ENCODE measurements at places on chromosomes 3 and 15.
A peak's percentile ranks its signal among the peaks of the same experiment; 100 is the strongest.

GRCh38 chr3:76888856-76889255, 151.0 kb upstream of the ROBO2 start:
- DNase-seq = no peak

DNA sequence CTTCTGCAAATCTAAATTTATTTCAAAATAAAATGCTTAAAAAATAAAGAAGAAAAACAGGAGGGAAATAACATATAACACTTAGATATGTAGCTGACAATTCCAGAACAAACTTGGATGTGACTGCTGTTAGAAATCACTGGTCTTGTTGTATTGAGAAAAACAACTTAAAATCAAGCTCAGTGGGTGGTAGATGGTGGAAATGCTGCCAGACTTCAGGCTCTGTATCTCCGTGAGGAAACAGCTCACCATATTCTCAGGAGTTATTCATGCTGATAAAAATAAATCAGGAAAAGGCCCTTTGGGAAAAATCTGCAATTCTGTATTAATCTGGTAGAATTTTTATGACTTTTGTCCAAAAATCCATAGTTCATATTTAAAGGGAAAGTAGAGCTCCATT, 477.6 kb downstream of the RAP2B start:
- DNase-seq = no peak

DNA sequence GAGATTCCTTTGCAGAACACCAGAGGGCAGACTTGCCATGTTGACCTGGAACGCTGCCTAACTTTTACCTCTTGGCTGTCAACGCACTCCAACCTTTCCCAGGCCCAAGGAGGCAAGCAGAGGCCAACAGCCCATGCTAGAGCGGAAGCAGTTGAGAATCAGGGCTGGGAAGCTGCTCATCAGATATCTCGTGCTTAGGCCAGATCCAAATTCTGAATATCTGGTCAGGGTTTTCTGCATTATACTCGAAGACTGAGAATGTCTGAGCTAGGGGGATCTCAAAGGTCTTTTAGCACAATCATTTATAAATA, 2.5 kb downstream of the XIRP1 start:
- DNase-seq = no peak

GRCh38 chr15:74343127-74343796, 24.2 kb downstream of the CYP11A1 start:
- DNase-seq = no peak

DNA sequence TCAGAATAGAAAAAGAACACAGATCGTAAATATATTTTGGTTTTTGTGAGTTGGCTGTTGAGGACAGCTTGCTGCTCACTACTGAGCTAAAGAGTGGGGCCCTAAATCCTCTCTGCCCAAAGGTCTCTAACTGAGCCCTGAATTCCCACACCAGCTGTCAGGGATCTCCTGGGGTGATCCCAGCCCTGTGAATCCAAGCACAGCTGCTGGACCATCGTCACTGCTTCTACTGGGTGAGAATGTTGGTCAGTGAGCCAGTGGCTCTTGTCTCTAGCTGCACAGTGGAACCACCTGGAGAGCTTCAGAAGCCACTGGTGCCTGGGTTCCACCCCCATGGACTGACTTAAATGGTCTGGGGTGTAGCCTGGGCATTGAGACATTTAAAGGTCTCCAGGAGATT, 90.5 kb upstream of the IL12A start:
- DNase-seq = no peak

GRCh38 chr3:151890721-151891141, 17.3 kb downstream of the SUCNR1 start:
- DNase-seq = no peak

- DNase-seq = no peak
Measured at GRCh38 chr3:40248591-40248990, 60.9 kb upstream of the EIF1B start.

- no peak for DNase-seq
Measured at GRCh38 chr3:35640190-35641165, 1.2 kb downstream of the ARPP21 start.

DNA sequence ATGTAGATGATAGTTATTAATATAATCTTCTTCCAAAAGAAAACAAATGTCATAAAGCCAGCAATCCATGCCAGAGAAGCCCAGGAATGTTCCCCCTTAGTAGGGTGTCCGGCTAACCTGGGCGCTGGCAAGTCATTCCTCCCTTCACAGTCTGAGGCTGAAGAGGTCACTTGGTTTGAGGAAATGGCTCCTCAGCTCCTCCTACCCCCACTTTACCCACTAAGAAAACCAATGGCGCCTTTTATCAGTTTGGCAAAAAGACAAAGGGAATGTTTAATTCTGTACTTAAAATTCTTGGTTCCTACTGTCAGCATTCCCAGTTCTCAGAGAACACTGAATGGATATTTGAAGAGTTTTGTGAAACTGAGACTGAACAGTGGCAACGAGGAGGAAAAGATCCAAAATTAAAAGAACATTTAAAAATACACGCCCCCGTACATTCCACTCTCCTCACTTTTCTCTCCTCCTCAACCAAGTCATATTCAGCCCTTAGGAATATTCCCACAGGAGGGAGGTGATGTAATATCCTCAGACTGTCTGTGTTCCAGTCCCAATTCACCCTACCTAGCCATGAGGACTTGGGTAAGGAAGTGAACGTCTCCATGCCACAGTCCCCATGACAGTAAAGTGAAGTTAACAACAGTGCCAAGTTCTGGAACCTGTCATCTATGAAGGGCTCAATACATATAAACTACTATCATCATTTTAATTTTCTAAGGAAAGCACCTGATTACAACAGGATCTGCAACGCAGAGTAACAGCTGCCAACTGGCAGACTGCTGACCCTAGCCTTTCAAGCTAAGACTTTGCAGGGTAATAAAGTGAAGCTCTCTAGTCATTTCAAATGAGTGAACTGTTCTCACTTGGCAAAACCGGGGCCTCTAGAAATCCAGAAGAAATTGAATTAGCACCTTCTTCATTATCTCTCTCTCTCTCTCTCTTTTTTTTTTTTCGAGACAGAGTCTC, 234.5 kb upstream of the ICE2 start:
- peak; percentile 20 for DNase-seq

DNA sequence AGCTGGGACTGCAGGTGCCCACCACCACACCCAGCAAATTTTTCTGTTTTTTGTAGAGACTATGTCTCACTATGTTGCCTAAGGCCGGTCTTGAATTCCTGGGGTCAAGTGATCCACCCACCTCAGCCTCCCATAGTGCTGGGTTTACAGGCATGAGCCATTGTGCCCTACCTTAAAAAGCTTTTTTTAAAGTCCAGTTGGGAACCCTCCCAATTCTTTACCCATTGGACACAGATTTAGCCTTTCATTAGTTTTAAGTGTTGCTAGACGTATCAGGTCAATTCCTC, 1.7 kb upstream of the DENND4A start:
- no peak for DNase-seq

DNA sequence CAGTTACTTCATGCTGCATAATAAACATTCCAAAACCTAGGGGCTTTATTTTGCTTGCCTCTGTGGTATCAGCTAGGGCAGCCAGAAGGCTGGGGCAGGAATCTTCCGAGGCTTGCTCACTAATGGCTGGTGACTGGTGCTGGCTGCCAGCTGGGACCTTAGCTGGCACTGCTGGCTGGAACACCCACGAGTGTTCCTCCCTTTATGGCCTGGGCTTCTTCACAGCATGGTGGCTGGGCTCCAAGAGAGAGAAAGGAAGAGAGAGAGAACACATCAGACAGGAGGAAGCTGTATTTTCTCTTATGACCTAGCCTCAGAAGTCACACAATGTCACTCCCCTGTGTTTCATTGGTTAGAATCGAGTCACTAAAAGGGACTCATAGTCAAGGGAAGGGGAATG, 23.9 kb upstream of the CDCP1 start:
- no peak for DNase-seq

DNA sequence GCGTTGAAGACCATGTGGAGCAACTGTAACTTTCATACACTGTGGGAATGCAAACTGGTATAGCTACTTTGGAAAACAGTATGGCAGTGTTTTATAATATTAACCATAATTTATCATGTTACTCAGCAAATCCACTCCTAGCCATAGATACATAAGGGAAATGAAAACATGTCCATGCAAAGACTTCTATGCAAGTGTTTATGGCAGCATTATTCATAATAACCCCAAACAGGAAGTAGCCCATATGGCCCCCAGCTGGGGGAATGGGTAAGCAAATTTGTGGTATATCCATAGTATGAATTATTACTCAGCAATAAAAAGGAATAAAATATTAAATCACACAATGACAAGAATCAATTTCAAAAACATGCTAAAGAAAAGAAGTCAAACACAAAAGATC, 23.0 kb upstream of the GATA2 start:
- no peak for DNase-seq

DNA sequence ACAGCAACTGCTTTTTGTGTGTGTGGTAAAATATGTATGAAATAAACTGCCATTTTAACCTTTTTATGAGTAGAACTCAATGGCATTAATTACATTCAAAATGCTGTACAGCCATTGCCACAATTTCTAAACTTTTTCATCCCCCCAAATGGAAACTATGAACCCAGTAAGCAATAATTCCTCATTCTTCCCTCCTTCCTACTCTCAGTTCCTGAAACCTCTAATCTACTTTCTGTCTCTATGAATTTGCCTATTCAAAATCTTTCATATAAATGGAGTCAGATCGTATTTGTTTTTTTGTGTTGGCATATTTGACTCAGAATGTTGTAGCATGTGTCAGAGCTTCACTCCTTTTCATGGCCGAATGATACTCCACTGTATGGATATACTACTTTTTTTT, 5.3 kb upstream of the BLM start:
- no peak for DNase-seq

GRCh38 chr3:187169231-187169960, 27.9 kb upstream of the RTP1 start:
- no peak for DNase-seq

GRCh38 chr3:54122324-54123002, at the start of gene CACNA2D3:
Gene CACNA2D3, plus strand, starts transcription at chr3:54122552.
- peak; percentile 2 for DNase-seq

DNA sequence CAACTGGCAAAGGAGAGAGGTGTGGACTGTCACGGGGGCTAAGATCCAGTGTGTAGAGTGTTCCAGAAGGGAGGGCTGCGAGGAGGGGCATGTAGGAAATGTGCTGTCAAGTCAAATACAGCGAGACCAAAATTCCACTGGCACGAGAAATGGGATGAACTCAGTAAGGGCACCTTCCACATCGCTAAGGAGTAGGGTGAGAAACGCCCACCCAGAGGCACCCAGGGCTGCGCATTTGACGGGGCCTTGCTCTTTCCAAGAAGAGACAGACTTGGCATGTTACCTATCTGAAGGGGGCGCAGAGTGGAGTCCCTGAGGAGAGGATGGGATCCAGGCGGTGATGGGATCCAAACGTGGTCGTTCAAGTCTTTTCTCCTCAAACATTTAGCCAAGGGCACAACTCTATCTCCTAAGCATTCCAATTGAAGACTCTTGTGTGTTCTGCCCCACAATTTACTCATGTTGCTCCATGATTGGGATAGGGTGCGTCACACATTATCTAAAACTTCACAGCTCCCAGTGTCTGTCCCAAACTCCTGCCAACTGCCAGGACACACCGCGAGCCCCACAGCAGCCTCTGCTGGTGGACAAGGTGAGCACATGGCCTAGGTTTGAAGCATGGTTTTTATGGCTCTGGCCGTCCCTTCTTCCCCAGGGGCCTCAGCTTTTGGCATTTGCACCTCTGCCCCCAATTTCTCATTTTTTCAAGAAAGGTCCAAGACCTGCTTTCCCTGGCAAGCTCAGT, 7.6 kb downstream of the SELENOS start:
- DNase-seq = no peak

GRCh38 chr3:167738037-167738436, 2.5 kb downstream of the SERPINI1 start:
- no peak for DNase-seq

DNA sequence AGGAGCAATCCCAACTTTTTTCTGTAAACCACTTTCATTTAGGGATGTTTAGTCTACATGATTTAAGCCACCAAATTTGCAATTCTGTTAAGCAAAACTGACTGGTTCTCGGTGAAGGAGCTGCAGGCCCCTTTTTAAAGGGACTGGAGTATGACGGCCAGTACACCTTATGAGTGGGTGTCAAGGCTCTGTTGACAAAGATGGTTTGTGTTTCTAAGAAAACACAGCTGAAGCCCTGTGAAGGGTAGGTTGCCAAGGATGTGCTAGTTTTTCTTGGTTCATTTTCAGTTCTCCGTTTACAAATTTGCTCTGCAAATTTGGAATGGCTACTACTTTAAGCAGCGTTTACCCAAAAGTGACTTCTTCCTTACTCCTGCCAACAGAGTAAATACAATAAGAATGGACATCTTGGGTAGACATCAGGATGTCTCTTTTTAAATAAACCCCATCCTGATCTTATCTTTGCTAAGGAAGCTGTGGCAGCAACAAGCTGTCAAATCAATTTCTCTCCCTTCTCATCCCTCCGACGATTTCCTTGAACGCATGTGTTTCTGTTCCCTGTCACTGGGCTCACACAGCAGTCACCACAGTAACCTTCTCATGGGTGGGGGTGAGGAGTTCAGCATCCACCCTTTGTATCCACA, 58.2 kb upstream of the CMTM8 start:
- no peak for DNase-seq

DNA sequence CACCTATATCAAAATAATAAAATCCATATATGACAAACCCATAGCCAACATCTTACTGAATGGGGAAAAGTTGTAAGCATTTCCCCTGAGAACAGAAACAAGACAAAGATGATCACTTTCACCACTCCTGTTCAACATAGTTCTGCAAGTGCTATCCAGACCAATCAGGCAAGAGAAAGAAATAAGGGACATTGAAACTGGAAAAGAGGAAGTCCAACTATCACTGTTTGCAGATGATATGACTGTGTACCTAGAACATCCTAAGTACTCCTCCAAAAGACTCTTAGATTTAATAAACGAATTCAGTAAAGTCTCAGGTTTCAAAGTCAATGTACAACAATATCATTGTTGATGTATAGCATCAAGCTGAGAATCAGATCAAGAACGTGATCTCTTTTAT, 35.6 kb upstream of the FGF7 start:
- no peak for DNase-seq

DNA sequence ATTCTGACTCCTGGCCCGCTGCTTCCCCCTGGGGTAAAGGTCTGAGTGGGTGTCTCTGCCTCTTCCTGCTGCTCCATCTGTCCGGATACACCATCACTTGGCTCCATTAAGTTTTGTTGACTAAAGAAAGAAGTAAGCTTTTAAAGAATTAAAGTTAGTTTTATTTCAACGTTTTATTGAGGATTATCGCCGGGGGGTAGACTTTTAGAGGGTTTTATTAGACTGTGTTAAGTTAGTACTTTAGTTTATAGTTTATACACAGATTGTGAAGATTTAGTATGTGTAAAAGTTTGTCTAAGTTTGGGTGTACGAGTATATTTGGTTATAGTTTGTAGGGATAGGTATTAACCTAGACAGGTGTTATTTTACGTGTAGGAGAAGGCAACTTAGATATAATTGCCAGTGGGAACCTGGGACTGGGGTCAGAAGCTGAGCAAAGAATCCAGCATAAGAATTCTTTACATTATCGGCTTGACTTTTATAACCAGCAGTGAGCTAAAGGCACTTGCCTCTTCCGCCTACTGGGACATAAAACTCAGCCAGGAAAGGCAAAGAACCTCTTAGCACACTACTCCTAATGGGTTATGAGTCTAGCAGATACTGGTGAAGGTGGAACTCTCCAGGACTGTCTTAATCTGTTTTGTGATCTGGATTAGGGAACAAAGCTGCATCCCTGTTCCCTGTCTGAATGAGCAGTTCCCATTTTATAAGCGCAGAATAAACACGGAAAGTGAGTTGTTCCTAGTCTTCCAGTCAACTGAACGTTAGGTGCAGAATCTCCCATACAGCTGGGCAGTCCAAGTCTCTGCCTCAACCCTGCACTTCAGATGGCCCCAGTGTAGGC, 131.3 kb downstream of the FAM43A start:
- DNase-seq = no peak
